ENCODE measurements at places on chromosomes 7 and 10.
A peak's percentile ranks its signal among the peaks of the same experiment; 100 is the strongest.

DNA sequence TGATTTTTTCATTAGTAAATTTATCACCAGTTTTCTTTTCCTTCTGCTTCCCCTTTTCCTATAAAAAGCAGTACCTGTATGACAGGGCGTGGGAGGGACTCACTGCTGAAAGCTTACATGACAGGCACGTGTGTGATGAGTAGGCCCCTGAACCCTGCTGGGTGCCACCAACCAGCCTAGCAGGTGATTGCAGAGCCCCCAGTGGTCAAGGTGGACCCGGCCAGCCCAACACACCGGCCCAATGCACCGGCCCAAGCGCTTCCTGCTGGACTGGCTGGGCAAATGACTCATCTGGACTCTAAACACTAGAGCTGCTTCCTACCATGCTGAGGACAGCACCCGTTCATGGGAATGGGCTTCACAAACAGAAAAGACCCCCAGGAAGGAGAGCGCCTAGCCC lies 89.8 kb upstream of the TMEM72 start:
- no peak for DNase-seq

- no peak for DNase-seq
Observed at GRCh38 chr10:74799721-74800221, 26.6 kb upstream of the KAT6B start.

GRCh38 chr10:125213541-125214282 lies 53.3 kb upstream of the CTBP2 start:
- DNase-seq = no peak

DNA sequence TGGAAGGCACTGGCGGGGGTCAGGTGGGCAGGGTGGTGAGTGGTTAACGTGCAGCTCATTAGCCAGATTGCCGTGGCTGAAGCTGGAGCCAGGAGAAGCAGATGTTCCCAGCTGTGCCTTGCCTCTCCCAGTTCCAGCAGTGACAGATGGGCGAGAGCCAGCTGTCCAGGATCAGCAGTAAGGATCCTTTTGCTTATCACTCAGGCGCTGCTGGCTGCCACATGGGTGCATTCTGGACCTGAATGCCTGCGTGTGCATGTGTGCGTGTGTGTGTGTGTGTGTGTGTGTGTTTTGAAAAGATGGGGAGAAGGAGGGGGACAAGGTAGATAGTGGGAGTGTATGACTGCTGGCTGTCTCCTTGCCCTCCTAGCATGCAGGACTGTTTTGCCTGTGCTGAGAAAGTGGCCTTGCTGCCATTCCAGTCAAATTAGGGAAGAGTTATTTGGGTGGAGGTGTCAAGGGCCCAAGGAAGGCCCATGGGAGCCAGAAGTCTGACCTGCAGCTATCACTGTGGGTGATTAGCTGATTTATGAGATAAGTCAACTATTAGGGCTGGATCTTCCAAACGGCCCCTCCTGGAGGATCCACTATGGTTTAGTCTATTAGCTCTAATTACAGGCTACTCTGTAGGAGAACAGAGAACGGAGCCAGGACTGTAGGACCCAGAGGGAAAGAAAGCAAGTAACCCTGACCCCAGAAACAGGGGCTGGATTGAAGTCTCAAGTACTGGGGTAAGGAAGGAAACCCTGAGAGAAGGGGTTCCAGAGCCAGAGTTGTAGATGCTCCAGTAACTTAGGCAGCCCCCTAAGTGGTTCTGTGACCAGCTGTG lies 3.3 kb downstream of the EPHA1 start:
- no peak for DNase-seq

DNA sequence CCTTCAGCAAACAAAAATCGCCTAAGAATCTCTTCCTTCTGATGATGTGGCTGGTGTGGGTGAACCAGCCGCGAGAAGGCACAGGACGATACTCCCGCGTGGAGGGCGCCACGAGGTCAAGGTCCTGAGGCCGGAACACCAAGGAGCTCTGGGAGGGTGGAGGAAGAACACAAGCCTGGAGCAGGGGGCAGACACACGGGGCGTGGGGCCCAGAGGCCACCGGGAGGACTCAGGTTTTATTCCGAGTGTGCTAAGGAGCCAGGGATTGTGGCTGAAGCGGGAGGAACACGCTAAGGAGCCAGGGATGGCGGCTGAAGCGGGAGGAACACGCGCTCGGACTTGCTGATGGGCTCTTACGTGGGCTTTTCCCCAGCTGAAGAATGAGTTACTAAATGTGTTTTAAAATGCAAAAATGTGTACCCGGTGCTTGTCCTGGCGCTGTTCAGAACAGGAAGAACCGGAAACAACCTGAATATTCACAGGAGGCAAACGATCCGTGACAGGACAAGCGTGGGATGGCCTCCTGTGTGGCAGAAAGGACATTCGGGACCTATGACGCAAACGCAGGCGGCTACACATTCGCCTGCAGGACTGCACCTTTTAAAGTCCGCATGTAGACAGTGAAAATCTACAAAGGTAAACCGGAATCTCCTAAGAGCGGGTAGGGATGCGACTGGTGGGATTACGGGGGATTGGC lies 64.0 kb downstream of the MAD1L1 start:
- DNase-seq = no peak

- no peak for DNase-seq
Observed at GRCh38 chr7:147044941-147045340, 928.3 kb downstream of the CNTNAP2 start.

DNA sequence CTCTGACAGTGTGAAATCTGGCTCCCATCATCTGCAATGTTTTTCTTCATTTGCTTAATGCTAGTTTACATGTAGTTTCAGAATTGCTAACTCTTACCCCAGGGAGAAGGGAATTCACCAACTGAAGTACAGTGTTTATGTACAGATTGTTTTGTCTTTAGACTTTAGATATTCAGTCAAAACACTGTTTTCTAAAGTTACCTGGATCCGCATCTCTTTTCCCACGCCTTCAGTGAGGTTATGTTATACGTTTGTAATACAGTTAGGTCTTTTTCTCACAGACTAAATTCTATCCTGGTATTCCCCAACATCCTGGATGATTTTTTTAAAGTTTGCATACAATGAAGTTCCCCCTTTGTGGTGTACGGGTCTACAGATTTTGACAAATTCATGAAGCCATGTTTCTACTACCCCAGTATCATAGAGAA lies 3.2 kb upstream of the LYZL1 start:
- DNase-seq = no peak

DNA sequence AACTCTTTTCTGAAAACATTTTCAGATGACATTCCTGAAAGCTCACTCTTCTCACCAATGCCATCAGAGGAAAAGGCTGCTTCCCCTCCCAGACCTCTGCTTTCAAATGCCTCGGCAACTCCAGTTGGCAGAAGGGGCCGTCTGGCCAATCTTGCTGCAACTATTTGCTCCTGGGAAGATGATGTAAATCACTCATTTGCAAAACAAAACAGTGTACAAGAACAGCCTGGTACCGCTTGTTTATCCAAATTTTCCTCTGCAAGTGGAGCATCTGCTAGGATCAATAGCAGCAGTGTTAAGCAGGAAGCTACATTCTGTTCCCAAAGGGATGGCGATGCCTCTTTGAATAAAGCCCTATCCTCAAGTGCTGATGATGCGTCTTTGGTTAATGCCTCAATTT lies 16.5 kb downstream of the ANLN start:
- DNase-seq = no peak

GRCh38 chr10:29012926-29013554 lies 275.8 kb upstream of the LYZL1 start:
- no peak for DNase-seq

DNA sequence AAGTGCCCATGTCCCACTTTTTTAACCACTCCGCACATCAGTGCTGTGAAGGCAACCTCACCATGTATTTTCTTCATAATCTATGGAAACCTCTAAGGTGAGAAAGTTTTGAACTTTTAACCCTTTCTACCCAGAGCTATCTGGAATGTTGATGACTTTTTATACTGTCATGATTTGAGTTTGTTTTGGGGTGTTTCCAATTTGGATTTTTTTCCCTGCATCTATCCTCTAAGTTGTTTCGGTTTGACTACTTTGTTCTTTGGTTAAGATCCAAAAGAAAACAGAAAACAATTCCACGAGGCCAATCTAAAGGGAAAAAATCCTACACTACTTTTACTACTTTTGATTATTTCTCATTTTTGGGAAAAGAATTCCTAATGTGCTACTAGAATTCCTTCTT lies 279.7 kb downstream of the USP6NL start:
- DNase-seq = no peak

- no peak for DNase-seq
Observed at GRCh38 chr10:131739206-131739605, 161.6 kb upstream of the PPP2R2D start.

DNA sequence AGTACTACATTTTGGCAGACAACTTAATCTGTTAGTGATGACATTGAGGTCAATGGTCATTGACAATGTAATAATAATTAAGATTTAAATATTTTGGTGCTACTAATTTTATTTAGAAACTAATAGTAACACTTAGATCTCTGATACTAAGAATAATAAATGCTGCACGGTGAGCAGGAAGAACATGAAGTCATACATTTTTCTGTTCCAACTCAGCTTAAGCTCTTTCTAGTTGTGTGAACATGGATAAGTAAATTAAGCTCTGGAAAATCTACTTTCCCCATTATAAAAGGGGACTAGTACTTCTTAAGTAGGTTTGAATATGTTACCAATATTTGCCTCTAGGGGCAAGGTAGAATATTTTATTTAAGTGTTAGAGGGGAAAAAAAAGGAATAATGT lies 65.9 kb upstream of the MEOX2 start:
- no peak for DNase-seq

DNA sequence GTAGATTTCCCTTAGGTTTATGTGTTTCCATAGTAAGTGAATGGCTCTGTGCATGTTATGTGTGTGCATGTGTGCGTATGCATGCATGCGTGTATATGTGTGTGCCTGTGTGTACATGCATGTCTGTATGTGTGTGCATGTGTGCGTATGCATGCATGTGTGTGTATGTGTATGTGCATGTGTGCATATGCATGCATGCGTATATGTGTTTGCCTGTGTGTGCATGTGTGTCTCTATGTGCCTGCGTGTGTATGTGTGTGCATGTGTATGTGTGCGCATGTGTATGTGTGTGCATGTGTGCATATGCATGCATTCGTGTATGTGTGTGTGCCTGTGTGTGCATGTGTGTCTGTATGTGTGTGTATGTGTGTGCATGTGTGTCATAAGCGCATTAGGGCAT lies 98.8 kb upstream of the AGBL3 start:
- no peak for DNase-seq

DNA sequence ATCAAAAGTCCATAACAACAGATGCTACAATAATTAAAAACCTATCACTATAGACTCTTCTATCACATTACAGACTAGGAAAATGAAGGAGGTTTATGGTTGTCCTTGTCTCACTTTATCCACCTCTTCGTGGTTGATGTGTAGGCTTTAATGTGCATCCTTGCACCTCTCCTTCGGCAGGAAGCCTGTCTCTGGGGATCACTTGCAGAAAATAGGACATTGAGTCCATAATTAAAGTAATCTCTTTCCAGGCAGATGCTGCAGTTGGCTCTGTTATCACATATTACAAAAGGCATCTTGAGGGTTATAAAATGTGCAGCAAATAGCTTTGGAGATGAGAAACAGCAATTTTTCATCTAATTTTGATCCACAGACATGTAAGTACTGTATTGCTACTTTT lies 168.4 kb downstream of the RELN start:
- no peak for DNase-seq

DNA sequence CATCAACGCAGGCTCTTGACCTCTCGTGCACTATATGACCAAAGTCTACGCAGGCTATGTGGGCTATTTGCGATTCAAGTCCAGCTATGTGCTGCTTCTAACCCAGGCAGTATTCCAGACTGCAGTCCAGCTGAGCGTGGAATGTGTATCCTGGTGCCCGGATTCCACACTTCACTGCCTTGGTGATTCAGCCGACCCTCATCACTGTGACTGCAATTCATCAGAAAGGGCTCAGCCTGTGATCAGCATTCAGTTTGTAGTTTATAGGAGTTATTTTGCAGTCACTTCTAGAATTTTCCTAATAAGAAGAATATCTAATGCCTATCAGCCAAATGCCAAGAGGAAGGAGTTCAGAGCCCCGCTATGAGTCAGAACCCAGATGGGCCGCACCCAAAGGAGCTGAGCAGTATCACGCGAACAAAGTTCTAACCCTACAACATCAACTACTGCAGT lies 119.8 kb upstream of the LANCL2 start:
- no peak for DNase-seq

DNA sequence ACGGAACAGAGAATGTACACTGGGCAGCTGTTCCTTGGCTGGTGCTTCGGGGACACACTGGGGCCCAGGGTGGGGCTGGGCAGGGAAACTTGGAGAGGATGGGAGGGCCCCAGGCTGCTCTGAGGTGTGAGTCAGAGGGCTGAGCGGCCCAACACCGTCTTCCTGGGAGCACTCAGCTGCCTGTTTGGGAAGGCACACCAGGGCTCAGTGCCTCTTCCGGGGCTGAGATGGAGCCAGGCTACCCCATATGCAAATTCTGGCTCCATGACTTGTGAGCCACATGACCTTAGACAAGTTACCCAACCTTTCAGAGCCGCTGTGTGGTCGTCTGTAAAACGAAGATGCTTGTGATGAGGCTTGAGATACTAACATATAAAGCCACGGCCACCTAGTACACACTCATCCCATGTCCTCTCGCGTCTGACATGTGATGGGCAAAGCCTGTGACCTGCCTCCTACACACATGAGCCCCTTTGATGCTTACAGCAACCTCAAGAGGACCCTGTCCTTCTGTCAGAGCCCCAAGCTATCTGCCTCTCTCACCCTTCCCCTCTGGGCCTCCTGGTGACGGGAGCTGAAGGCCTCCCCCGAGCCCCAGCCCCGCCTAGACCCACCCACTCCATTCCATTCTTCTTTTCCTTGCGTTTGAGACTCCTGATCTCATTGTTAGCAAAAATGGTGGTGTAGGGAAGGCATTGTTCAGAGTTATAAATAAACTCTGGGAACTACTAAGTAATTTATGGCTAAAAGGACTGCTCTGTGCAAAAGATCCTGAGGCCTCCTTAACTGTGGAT lies 26.1 kb downstream of the KLRG2 start:
- DNase-seq = no peak

- peak; percentile 84 for DNase-seq
Observed at GRCh38 chr10:132850246-132850645, 64.3 kb upstream of the NKX6-2 start.

GRCh38 chr10:97960269-97961056 lies 70.0 kb downstream of the CRTAC1 start:
- no peak for DNase-seq

GRCh38 chr10:103745341-103746247 lies 109.8 kb downstream of the SH3PXD2A start:
- no peak for DNase-seq

- DNase-seq = no peak
Observed at GRCh38 chr10:121291823-121292222, 306.4 kb downstream of the FGFR2 start.

DNA sequence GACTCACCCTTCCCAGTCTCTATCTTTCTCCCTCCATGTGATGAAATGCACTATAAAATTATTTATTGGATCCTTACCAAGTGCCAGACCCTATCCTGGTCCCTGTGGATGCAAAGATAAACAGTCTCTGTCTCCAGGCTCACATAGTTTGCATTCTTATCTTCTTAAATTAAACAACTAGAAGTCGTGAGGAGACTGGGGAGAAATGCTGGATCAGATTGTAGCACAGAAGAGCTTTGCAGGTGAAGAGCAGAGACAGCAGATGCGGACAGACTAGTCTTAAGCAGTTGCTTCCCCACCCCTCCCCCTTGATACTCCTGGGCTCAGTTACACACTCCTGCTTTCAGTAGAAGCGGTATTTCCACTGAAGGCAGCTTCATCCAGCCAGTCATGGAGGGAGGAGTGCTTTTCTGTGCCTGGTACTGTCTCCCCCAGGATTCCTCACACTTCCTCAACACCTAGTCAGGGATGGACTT lies 20.8 kb upstream of the CDK1 start:
- no peak for DNase-seq

Measured in chondrocyte (in vitro differentiated cells).